ENCODE measurements at places on chromosomes 1 and 21. TPM values are rescaled to one million over a fixed set of nuclear protein-coding genes. Genes with fewer than 3 reads are reported as not detected.

The DCDC2B gene
- not detected for total RNA-seq

DNA sequence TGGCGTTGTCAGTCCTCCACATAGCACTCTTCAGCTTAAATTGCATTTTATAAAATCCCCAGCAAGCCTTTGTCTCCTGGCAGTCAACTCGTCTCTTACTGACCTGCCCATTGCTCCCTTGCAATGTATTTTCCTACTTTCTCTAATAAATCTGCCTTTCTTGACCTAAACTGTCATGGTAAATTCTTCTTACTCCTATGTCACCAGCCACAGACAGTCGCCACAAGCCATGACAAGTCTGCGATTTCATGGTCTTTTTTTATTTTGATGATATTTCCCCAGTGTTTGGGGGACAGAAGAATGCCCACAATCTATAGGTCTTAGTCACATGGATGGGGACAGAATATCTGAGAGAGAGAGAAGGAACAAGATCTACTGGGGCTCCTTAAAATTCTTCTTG is 8.4 kb downstream of the IFNAR2 start:
- H3K27me3 ChIP-seq: no peaks in the 10 kb centered on the region

GRCh38 chr1:156262461-156263287 is 14.8 kb upstream of the PAQR6 start:
- no peak overlapping the region for H3K27ac ChIP-seq
- no peaks in the 10 kb centered on the region for H3K27me3 ChIP-seq
- H3K4me1 ChIP-seq: no peaks in the 10 kb centered on the region
- peaks cover 60% of the 10 kb centered on the region for H3K36me3 ChIP-seq
- DNase-seq: no peak
- H3K4me3 ChIP-seq: no peak overlapping the region

DNA sequence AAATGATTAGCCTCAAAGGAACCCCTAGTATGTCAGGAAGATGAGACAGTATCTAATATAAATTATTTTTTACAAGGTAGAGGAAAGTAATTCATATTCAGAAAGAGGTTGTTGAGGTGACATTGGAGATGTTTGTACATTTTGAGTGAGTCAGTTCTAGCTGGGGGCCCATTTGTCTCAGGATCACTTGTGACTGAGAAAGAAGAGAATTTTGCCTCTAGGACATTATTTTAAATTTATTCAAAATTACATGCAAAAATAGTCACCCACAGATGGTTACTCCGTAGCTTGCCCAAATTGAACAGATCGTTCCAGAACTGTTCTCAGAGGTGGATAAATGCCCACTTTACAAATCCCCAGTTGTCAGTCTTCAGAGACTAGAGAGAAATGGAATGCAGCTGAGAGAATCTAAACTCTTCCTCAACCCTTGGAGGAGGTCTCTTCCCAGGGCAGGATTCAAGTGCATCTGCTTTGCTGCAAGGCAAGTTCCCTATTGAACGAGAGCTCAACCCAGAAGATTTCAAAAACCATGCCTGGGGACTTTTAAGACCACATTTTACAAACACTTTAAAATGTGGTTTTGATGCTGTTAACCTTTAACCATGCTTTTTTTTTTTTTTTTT is 987.8 kb upstream of the ADAMTS5 start:
- no peak for DNase-seq
- no peaks in the 10 kb centered on the region for H3K27me3 ChIP-seq
- H3K27ac ChIP-seq: no peak overlapping the region

The ASTN1 gene
- total RNA-seq: 4.1 TPM

Measured in H1 (cell line).